Stimulated activated naive CD8-positive, alpha-beta T cell treated with anti-CD3 and anti-CD28 coated beads, Interleukin-15, amount 100 ng/mL, for 72 hours (primary cell): ENCODE measurements at places on chromosomes 2 and 18.

DNA sequence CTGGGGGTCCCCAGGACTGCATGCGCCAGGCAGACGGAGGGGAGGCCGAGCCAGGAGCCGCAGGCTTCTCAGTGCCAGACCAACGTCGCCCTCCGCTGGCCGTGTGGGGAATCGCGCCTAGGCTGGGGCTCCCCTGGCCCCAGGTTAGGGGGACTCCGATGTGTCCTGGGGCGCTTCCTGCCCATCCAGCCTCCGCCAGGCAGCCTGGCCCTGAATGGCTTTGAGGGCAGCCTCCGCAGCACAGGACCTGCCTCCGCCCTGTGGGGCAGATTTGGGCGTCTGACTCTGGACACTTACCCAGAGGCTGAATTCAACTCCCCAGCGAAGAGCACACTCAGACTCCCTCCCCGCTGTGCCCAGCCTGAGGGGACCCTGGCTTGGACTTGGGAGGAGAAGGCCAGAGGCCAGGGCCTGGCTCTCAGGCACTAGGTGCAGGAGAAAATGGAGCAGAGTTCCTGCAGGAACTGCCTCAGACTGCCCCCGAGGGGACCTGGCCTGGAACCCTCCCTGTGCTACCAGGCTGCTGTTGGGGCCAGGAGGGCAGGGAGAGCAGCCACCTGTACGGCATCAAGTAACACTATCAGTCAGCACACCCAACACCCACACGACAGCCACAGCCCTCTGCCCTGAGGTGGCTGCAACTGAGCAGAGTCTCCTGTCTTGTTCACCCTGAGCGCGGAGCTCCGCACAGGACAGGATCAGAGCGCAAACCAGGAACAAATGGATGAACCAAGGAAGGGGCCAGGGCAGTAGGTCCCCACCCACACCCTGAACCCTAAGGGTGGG is 597 bp upstream of the TEKT4 start:
- peak; percentile 39 for DNase-seq

- no peak for DNase-seq
These were observed 86.0 kb downstream of the FMNL2 start for GRCh38 chr2:152420936-152421335.

- DNase-seq = no peak
These were observed 34.0 kb downstream of the IL1R2 start for GRCh38 chr2:102025583-102026267.

DNA sequence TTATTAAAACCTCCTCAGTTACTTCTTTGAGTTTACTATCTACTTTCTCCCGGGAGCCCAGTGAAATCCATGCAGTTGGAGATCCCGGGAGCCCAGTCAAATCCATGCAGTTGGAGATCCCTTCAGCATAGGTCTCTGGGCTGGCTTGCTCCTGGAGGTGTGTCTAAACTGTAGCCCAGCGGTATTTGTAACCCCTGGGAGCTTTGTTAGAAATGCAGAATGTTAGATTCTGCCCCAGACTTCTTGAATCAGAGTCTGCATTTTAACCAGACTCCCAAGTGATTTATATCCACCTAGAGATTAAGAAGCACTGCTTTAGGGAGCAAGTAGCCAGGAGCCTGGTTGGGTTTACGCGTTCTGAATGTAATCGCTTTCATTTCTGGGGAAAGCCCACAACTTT is 54.5 kb downstream of the ARHGAP28 start:
- no peak for DNase-seq

- DNase-seq = no peak
These were observed 150.4 kb downstream of the NR4A2 start for GRCh38 chr2:156182132-156182531.

DNA sequence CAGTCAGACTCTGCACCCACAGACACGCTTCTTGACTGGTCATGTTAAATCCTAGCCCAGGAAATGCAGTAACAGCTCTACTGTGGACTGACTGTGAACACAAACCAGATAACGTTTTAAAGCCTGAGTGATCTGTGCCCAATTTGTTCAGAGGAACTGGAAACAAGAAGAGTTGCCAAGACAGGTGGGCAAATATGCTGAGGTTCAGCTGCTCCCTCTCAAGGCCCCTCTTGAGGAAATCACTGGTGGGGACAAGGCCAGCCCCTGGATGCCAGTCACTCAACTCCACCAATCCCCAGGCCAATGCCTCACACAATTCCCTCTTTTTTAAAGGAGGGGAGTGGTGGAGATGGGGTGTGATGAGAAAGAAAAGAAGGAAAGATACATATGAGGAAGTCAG is 261.2 kb downstream of the ALK start:
- no peak for DNase-seq

- DNase-seq = no peak
These were observed 37.3 kb upstream of the ZNF512 start for GRCh38 chr2:27545348-27546141.

GRCh38 chr2:8998418-8999101 is 4.9 kb downstream of the MBOAT2 start:
- DNase-seq = no peak

GRCh38 chr2:148907085-148907785 is 32.2 kb downstream of the KIF5C start:
- no peak for DNase-seq

GRCh38 chr18:12726774-12727550 is 24.1 kb downstream of the PSMG2 start:
- peak; percentile 66 for DNase-seq

GRCh38 chr2:60857056-60857455 is 24.3 kb upstream of the REL start:
- DNase-seq = no peak

DNA sequence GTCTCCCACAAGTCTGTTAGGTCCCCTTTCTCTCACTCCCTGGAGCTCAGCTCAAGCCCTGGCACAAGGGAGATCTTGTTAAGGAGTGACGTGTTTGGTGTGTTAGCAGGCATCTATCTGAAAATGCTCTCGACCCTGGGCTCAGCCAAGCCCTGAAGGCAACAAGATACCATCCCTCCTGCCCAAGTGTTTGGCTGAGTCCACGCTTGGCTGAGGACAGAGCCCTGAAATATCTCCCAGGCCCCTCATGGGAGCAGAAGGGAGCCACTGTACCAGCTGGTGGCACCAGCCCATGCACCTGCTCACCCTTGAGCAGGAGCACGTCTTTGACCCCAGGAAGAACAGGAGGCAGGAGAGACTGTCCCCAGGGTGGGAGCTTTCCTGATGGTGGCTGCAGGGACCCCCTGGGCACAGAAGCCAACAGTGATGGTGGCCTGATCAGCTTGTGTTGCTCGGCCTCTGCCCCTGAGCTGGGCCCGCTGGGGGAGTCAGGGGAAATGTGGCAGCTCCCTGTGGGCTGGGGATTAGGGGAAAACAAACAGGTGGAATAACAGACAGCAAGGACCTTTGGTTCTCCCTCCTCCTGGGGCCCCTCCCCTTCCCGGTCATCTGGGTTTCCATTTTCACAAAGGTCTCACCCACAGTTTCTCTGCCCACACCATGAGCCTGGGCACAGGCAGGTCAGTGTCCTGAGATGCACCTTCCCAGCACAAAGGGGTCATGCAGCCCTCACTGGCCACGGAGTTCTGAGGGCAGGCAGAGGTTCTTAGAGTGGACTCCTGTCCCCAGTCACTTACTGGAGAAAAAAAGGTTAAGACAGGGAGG is 91.6 kb downstream of the RHOB start:
- no peak for DNase-seq

GRCh38 chr2:86358957-86359356 is 21.5 kb upstream of the REEP1 start:
- DNase-seq = no peak

DNA sequence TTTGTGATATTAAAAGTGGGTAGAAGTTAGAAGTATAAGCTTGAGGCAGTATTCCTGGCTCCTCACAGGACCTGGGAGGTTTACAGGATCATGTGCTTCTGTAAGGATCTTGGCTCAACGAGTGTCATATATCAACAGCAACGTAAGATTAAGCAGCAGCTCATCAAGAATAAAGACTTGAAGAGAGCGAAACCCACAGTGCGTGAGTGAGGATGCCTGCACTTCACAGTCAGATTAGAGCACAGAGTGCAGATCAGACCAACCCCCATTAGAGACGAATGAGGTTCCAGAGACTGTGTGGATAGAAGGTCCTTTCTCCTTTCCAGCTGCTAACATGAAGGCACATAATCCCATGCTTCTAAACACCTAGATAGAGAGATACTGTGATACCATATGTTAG is 1656.7 kb upstream of the NXPH2 start:
- no peak for DNase-seq

DNA sequence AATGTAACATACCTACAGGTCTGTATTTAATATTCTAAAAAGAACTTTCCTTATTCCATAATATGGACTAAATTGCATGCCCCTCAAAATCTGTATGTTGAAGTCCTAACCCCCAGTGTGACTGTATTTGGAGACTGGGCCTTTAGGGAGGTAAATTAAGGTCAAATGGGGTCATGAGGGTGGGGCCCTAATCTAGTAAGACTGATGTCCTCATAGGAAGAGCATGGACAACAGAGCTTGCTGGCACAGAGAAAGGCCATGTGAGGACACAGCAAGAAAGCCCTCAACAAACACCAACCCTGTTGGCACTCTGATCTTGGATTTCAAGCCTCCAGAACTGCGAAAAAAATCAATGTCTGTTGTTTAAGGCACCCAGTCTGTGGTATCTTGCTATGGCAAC is 18.6 kb downstream of the SF3B1 start:
- DNase-seq = no peak

GRCh38 chr2:77838441-77838840 is 316.3 kb upstream of the LRRTM4 start:
- DNase-seq = no peak

- no peak for DNase-seq
These were observed 135.2 kb downstream of the RNF144A start for GRCh38 chr2:7052404-7052803.

DNA sequence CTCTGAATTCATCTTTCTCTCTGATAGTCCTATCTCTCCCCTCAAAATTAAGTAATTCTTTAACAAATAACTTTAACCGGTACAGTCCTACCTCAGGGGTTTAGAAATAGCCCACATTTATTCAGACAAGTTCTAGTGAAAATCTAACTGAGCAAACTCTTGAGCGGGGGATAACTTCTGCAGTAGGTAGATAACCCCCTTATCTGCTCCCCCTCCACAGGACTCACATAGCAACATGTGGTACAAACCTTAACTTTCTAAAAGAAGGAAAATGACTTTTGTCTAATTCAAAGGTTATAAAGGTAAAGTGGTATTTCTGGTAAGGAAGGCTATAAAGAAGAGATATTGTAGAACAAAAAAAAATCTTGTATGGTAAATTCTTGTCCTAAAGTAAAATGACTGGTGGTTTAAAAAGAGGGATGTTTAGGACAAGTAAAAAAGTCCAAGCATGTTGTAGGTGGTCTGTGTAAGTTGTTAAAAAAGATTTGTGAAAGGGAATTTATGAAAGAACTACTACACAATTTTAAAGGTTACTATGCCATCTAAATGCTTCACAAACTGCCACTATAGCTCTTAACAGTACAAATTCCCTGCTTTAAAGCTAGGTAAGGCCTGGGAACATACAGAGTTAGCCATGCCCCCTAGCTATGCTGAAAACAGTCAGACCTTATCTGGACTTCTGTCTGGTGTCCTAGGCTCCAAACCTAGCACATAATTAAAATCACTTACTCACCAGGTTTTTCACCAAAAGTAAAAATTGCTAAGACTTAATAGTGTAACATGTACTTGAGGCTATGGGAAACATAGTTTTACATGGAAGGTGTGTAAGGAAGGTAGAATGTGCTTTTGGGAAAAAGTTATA is 8.1 kb upstream of the RPIA start:
- no peak for DNase-seq

DNA sequence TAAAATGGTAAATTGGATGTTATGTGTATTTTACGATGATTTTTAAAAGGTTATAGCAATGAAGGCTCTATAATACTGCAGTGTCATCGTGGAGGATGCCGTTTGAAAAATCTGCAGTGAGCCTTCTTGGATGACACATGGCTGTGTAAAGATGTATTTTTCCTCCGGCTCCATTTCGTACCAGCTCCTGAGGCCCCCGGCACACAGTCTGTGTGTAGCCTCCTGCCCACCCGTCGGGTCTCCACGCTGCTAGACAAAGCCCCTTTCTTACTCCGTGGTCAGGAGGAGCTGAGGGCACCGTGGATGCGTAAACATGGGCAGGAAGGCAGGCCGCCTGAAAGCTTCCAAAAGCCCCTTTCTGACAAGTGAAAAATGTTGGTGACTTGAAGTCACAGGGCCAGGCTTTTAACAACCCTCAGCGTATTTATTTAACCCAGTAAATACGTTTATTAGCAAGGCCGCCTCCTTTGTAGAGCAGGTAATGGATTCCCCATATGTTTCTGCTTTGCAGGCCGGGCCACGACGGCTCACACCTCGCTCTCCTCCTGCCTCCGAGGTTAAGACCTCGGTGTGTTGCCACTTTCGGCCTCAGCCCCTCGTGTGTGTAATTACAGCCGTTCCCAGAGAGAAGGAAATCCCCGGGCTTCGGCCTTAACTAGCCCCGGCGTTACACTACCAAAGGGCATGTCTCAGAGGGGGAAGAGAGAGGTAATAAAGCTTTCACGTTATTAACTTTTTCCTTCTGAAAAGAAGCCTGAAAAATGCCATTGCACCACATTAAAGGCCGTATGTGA is 72.8 kb downstream of the DDX1 start:
- no peak for DNase-seq

DNA sequence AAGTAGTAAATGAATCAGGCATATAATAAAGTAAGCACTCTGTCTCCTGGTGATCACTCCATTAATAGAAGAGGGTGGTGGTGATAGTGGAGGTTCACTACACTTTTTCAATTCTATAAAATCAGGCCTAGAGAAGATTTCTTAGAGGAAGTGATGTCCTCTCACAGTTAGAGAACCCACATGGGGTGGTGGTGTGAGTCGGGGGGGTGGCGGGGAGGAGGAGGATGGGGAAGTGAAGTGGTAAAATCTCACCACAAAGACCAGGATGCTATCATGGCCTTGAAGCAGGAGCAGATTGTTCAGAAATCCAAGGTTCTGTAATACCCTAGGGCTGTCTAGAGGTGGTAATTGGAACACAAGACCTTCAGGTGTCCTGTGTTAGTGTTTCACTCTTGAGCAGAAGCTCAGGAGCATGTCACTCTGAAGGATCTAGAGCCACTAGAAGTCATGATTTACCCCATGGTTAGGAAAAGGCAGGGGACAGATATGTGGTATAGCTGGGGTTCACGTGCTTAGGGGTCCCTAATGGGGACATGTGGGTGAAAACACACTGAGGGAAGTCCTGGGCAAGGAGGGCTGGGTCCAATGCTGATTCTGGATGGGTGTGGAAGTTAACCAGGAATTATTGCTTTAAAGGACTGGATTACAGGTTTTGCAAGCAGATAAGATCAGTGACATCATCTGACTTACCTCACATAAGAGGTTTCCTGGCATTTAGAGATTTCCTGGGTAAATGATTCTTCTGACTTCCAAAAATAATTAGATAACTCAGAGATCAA is 31.0 kb downstream of the RNF125 start:
- DNase-seq = no peak

- peak; percentile 28 for DNase-seq
These were observed 877 bp downstream of the INHBB start for GRCh38 chr2:120346667-120347358.

- DNase-seq = no peak
These were observed 16.3 kb upstream of the RMND5A start for GRCh38 chr2:86703704-86704361.

GRCh38 chr2:204061241-204061640 is 124.7 kb downstream of the ICOS start:
- no peak for DNase-seq
